ENCODE measurements at places on chromosomes 4 and X. TPM values are rescaled to one million over a fixed set of nuclear protein-coding genes. Genes with fewer than 3 reads are reported as not detected.

S100G gene
- not detected for polyA plus RNA-seq

ADGRG4 gene
- not detected for polyA plus RNA-seq

SGCB gene
- polyA plus RNA-seq, result 0.77 TPM

OTC gene
- polyA plus RNA-seq, result not detected

ASB9 gene
- polyA plus RNA-seq, result 0.63 TPM

CENPI gene
- polyA plus RNA-seq, result not detected

DNA sequence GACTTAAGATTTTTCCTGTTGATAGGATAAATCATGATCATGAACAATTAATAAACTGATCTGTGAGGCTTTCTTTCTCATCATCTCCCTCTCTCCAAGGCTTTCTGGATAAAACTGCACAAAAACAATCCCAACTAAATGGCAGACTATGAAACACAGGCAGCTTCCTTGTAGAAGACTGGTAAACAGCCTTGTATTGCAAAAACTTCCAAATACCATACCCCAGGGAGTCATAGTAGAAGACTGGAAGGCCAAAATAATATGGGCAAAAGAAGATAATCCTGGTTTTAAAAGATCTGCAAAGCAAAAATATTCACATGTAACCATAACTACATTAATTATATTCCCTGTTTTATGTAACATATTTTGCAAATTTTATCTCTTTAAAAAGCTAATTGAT lies 113.0 kb downstream of the ANAPC10 start:
- DNase-seq, result no peak

GRCh38 chr4:120877021-120877420 lies 45.5 kb downstream of the PRDM5 start:
- DNase-seq, result no peak

DNA sequence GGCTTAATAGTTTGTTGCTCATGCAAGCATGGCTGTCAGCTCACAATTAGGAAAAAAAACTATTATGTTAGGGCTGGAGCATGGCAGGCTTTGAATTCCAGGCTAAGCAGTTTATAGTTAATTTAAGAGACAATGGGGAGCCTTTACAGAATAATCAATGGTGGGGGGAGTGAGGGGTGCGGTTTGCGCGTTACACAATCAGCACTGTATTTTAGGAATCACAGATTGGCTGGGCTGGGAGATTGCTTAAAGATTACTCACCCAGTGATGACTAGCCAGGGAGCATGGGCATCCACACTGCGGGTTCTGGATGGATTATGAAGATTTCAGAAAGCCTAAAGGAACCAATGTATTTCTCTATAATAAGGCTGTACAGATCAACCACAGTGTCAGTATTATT lies 186.6 kb downstream of the SOX3 start:
- no peak for DNase-seq

DNA sequence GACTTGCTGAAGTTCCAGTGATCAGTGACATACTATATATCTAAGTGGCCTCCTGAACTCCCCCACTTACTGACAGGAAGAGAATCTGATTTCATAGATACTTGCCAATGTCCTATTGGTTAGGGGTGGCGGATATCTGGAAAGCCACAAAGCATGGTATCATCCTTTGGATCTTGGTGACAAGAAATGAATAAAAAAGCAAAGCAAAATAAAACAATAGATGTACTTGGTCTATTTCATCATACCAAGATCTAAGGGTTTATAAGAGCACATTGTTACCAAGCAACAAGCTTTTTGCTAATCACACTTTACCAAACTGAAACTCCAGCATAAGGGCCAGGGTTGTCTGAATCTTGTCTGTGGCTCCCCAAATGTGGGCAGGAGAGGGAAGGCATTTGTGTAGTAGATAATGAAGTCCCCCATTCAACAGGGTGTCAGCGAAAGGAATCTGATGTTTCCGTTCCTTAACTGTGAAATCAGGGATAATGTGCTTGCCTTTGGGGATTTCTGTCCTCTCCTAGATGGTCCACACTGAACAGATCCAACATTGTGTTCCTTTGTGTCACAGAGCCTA lies 125.0 kb upstream of the SMIM10 start:
- no peak for DNase-seq

- no peak for DNase-seq
Measured at GRCh38 chrX:2691543-2692220, 587 bp downstream of the CD99 start.

GRCh38 chrX:12325171-12325570 lies 186.9 kb downstream of the FRMPD4 start:
- DNase-seq, result no peak

Measured in CD14-positive monocyte (primary cell).